ENCODE measurements at places on chromosomes 16 and 17.

DNA sequence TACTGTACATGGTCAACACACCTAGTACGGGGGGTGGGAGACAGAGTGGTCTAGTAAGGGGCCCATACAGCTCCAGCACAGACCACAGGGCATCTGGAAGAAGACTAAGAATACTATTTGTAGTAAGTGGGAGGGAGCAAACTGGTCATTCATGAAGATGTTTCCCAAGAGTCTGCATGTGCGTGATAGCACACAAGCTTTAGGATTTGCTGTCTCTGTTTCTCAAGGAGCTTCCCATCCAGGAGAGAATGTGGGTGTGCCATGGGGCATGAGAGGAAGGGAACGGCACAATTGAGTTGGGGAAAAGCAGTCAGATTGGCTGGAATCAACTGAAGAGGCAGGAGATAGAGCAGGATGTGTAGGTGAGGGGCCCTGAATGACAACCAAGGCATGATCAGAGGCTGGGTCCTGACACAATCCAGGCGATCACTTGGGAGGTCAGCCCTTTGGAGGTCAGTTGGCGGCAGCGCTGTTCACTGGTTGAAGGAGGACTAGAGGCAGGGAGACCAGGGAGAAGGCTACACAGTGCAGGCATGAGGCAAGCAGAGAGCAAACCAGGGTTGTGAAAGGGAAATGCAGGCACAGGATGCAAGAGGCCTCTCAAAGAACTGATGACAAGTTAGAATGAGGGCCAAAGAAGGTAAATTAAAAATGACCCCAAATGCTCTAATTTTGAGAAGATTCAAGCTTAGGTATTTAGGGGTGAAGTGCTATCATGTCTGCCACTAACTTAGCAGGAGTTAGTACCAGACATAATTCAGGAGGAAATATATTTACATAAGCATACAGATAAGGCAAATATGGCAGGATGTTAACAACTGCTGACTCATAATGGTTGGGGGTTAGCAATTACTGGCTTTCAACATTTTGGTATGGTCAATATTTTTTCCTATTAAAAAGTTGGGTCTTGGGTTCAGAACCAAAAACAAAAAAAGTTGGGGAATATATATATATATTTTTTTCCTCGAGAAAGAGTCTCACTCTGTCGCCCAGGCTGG, 10.3 kb downstream of the UBE2O start:
- no peak for DNase-seq

- DNase-seq: no peak
These were observed 136.9 kb downstream of the MAP2K6 start for GRCh38 chr17:69551212-69552010.

- no peak for DNase-seq
These were observed 64.6 kb upstream of the IRX3 start for GRCh38 chr16:54351171-54351570.

DNA sequence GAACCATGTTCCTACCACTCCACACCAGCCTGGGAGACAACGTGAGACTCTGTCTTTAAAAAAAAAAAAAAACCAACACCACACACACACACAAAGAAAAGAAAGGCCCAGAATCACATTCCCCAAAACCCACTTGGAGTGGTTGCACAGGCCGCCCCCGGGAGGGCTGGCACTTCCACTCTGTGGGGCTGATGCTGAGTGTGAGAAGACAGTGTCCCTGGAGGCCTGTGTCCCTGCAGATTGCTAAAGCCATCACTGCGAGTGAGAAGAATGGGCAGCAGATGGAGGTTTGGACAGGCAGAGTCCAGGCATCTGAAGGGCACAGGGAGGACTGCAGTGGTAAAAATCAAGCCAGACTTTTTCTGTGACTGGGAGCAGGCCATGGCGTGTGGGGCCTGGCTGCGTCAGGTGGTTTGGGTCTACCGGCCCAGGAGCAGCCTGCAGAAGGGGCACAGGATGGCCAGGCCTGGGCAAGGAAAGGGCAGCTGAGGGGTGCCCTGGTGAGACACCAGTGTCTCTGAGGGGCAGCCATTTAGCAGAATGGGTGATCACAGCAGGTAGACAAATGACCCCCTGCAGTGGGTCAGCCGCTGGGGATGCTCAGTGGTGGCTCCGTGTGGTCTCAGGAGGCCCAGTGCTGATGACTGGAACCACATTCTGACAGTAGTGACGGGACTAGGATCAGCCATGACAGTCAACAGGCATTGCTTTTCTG, 13.1 kb downstream of the CTRB2 start:
- no peak for DNase-seq

- no peak for DNase-seq
These were observed 20.9 kb downstream of the GNAO1 start for GRCh38 chr16:56212144-56212543.

DNA sequence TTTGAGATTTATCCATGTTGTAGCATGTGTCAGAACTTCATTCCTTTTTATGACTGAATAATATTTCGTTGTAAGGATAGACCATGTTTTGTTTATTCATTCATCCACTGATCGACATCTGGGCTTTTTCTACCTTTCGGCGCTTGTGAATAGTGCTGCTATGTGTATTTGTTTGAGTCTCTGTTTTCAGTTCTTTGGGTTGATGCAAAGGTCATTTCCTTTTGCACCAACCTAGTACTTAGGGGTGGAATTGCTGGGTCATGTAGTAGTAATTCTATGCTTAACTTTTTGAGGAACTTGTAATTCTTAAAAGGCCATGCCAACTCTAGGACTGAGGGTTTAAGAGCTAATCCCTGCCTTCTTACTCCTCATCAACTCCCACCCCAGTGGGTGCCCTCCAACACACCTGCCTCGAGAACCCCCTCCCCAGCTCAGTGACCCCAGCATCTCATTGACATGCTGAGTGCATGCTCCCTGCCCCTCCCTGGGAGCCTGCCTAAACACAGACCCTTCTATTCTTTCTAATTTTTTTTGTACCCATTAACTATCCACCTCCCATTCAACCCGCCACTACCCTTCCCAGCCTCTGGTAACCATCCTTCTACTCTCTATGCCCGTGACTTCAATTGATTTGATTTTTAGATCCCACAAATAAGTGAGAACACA, 51.2 kb downstream of the ABAT start:
- no peak for DNase-seq

DNA sequence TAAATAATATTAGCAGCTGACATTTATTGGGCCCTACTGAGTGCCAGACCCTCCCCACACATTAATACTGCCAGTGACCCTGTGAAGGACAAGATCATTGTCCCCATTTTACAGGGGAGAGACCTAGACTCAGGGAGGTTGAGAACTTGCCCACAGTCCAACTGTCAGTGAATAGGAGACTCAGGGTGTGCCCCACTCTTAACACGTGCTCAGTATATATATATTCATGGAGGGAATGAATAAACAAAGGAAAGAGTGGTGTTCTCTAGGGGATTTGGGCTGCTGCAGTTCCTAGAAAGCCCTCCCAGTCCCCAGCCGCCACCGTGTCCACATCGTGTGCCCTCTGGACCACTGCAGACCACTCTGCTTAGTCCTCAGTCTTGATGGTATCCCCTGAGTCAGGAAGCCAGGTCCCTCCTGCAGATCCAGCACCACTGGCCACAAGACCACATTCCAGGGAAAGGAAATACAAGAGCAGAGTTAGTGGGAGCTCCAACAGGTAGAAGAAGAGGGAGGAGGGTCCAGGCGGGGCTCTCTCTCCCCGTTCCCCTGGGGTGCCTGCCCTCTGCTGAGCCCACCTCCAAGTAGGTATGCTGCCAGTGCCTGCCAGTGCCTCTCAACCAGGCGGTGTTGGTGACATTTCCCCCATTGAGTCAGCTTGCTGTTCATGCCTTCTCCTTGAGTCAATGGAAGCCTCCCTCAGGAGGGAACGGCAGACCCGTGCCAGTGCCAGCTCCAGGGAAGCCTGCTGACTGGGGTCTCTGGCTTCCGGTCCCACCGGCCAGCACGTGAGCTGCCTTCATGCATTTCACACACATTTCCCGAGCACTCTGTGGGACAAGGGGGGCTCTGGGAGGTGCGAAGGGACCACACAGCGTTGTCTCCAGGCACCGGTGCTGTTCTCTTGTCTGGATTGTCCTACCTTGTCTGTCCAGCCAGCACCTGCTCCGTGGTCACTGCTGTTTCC, 75.6 kb downstream of the GNAO1 start:
- no peak for DNase-seq

GRCh38 chr16:29899516-29900101, at the start of gene SEZ6L2:
SEZ6L2 (minus strand) TSS chr16:29899550; CDS start chr16:29899019, 531 bp downstream.
- no peak for DNase-seq

DNA sequence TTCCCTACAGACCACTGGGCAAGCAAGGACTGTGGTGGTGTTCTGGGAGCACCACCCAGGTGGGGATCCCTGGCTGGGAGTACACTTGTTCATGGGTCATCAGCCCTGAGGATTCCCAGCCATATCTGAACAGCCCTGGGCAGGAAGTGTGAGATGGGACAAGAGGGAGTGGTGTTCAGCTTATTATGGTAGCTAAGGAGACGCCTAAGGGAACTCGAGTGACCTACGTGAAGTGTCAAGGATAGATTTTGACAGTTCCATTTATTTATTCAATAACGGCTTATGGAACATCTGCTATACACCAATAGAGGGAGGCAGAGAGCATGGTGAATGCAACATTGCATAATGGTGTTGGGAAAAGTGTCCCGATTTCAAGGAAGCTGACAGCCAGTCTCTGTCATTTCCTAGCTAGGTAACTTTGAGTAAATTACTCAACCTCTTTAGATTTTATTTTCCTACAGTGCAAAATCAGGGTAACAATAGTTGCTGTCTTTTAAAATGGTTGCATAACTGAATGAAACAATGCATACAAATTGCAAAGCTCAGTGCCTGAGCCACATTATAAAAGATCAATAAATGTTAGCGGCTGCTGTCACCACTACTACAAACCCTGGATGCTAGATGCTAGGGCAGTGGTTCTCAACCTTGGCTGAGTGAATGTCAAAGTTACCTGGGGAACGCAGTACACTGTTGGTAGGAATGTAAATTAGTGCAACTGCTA, 534.1 kb downstream of the GRIN2A start:
- DNase-seq: no peak

- no peak for DNase-seq
These were observed 6.6 kb upstream of the MIF4GD start for GRCh38 chr17:75277664-75278071.

DNA sequence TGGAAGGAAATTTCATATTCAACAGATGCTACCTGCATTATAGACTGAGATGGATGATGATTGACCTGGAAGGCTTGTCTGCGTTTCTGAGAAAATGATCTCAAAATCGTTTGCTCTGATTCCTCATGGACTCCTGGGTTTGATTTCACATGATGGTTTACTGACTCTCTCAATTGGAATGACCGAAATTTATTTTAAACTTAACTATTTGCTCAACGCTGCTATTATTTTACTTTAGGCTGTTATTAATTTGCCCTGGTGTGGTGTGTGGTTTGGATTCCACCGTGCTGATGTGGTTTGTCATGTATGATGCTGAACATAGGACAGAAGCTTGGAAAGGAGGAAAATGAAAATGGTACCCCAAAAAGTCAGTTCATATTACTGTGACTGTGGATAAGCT, 37.3 kb upstream of the ELAC2 start:
- DNase-seq: no peak

GRCh38 chr17:35287286-35287811, 44.5 kb downstream of the SLFN5 start:
- DNase-seq: no peak

- DNase-seq: no peak
These were observed 24.3 kb upstream of the C1QL1 start for GRCh38 chr17:44992242-44992939.

GRCh38 chr17:40035162-40035559, 19.0 kb downstream of the MED24 start:
- no peak for DNase-seq

DNA sequence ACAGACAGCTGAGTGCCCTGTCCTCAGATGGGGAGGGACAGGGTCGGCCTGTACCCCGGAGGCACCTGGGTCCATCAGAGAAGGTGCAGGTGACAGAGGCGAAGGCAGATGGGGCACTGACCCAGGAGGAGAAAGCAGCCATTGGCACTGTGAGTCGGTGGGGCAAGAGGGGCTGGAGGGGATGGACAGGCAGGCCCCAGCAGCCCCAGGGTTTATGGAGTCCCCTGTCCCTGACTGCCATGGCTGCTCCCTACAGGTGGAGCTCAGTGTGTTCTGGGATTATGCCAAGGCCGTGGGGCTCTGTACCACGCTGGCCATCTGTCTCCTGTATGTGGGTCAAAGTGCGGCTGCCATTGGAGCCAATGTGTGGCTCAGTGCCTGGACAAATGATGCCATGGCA, 32.1 kb downstream of the ANKRD40 start:
- no peak for DNase-seq

- no peak for DNase-seq
These were observed 31.4 kb upstream of the GHDC start for GRCh38 chr17:42225646-42226045.

DNA sequence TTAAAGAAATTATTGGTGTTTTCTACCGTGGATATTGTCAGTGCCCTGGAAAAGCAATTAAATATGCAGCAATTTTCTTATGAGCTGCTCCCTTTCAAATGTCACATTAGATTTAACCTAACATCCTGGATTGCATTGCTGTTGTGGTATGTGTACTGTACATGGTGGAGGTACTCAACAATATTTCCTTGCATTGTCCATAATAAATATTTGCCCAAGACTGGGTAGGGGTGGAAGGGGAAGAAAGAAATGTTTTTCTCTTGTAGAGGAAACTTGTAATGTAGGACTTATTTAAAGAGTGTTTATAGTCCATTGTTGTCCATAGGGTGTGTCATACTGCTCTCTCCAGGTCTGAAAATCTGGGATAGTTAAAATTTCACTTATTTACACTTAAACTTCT, 346.2 kb upstream of the TBX2 start:
- no peak for DNase-seq

DNA sequence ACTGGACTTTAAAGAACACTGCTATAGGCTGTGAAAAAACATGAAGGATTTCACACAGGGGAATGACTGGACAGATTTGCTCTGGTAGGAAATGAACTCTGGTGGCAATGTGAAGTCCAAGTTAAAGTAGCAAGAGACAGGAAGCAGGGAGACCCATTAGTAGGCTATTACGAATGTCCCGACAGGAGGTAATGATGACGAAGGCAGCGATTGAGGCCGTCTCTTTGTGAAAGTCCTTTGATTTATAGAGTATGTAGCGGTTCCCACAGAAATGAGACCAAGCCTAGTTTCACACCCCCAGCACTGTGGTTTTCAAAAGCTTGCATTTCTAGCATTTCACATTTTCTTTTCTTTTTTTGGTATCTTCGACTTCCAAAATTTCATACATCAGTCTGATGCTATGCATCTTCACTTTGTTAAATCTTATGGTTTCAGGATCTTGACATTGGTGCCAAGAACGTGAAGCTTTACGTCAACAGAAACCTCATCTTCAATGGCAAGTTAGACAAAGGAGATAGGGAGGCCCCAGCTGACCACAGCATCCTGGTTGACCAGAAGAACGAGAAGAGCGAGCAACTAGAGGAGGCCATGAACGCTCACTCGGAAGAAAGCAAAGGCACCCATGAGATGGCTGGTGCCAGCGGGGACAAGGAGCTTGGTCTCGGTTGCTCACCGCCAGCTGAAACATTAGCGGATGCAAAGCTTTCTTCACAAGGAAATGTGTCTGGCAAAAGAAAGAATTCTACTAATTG, 189.8 kb downstream of the KATNIP start:
- DNase-seq: no peak

GRCh38 chr16:86444261-86444660, 66.1 kb upstream of the FOXF1 start:
- DNase-seq: no peak

Data from activated effector memory CD4-positive, alpha-beta T cell treated with Interleukin-2 at 50 U/mL for 16 hours (primary cell).